ENCODE measurements at places on chromosomes 13 and 19.

DNA sequence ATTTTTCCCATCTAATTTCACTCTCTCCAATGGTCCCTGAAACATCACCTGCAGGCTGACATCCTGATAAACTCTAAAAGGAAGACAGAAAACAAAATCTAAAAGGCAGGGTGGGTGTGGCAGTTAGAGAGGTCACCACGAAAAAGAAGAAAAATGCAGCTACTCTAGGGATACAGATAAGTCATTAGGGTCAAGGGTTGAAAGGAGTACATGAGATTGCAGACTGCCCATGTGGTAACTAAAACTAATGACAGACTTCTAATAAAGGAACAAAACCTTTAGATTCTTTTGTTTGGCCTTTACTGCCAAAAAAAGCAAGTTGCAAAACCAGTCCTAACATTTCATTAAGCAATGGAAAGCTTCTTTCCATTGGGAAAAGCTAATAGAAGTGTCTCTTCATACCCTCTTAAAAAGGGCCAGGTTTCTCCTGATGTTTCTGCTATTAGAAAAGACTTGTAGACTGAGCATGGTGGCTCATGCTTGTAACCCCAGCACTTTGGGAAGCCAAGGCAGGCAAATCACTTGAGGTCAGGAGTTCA, 31.0 kb downstream of the THSD1 start:
- no peak for DNase-seq

GRCh38 chr19:46635920-46636761, at the start of gene GNG8:
Gene GNG8, minus strand, starts transcription at chr19:46636202. Its CDS starts 1,520 bp downstream, at chr19:46634682.
- no peak for DNase-seq

GRCh38 chr13:19668778-19669177, 35.3 kb downstream of the MPHOSPH8 start:
- no peak for DNase-seq

DNA sequence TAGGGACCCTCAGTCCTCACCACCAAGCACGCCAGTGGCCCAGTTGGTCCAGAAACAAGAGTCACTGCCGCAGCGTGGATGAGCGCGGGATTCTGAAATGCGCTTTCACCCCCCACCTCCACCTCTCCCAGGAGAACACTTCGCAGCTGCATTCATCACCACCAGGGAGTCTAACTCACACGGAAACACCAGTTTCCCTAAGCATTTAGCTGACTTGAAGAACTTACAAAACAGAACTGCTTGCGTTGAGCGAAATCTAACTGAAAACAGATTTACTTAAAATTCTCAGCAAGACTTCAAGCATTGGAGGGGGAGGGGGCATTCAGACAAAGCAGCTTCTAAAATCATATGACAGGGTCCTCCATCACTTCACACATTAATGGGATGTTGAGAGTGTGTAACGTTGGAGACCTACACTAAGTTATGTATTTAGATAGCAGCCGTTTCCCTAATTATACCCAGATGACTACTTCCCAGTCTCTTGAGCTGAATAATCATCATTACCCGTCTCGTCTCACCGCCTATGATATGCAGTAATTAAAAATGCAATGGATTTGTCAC, 258.2 kb upstream of the IRS2 start:
- DNase-seq: peak; percentile 96

GRCh38 chr13:42497798-42498197, 76.2 kb upstream of the TNFSF11 start:
- peak; percentile 46 for DNase-seq

DNA sequence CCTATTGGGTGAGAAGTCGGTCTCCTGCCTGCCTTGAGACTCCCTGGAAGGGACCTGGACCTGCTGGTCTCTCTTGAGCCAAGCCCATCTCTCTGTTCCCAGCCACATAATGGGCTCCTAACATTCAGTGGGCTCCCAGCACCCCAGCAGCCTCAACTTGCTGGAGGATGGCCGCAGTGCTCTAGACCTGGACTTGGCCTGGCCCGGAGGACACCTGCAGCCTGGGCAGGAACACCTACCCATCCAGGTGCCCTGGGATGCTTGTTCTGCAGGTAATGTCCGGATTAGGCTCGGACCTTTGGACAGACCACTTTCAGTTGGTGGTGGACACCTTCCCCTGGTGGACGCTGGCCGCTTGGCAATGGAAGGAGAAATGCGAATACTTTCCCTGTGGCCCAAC, 214.6 kb downstream of the URI1 start:
- DNase-seq: no peak

DNA sequence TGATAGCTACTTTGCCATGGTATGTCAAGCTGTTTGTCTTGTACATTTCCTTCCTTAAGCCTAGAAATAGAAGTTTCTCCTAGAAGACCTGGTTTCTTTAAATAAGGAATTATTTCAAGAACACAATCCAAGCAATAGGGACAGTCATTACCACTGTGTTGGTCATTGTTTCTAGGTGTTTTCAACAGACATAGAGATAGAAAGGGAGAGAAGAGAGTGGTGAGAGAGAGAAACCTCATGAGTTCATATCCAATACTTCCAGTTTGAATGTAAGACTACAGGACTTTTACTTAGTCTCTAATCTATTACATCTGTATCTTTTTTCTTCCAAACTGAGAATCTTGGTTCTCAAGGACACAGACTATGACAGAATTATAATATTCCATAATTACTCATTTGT, 245.9 kb upstream of the STARD13 start:
- DNase-seq: no peak

DNA sequence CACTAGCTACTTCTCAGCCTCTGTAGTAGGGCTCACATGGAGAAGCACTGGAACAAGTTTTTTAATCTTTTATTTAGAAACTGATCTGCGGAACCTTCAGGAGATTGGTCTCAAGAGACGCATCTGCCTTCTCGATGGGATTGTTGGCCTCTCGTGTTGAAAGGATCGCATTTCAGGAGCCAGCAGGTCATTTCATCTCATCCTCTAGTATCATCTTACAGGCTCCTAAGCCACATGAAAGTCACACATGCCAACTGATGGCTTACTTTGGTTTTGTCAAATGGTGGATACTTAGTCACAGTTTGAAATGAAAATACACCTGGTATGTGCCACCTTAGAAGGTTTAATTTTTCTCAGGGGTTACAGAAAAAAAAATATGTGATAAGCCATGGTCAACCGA, 1703.6 kb downstream of the EFNB2 start:
- no peak for DNase-seq

DNA sequence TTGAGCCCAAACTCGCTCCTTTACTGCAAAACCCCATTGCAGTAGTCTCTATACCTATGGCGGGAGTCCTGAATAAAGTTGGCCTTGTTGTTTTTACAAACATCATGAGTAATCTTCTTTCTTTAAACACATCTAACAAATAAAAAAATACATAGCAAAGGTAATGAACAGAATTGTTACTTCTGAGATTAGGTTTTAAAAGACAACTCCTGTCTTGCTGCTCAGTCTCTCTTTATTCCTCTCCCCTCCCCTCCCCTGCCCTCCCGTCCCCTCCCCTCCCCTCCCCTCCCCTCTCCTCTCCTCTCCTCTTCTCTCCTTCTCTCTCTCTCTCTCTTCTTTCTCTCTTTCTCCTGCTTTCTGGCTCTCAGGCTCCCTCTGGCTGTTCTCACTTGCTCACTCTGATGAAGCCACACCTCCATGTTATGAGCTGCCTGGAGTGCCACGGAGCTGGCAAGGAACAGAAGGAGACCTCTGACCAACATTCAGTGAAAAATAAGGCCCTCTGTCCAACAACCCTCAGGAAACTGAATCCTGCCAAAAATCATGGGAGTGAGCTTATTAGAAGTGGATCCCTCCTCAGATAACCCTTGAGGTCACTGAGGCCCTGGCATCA, 300.7 kb upstream of the MIR17HG start:
- DNase-seq: no peak

DNA sequence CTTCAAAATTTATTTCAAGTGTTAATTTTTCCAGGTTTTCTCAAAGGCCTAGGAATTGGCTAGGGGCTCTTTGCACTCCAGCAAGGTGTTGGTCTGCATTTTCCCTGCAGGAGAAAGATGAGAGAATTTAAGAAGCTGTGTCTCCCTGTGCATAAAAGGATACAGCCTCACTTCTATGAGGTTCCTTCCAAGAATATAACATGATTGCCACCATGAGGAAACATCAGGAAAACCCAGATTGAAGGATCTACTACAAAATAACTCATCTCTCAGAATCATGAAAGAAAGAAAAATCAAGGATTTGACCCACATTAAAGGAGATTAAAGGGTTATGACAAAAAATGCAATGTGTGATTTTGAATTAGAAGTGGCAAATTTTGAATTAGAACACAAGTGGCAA, 69.9 kb downstream of the RUBCNL start:
- peak; percentile 44 for DNase-seq

- no peak for DNase-seq
Measured at GRCh38 chr19:6221220-6221877, 58.4 kb downstream of the MLLT1 start.

Measured in fibroblast of skin of abdomen (primary cell).